ENCODE measurements at places on chromosomes 11 and 22.

DNA sequence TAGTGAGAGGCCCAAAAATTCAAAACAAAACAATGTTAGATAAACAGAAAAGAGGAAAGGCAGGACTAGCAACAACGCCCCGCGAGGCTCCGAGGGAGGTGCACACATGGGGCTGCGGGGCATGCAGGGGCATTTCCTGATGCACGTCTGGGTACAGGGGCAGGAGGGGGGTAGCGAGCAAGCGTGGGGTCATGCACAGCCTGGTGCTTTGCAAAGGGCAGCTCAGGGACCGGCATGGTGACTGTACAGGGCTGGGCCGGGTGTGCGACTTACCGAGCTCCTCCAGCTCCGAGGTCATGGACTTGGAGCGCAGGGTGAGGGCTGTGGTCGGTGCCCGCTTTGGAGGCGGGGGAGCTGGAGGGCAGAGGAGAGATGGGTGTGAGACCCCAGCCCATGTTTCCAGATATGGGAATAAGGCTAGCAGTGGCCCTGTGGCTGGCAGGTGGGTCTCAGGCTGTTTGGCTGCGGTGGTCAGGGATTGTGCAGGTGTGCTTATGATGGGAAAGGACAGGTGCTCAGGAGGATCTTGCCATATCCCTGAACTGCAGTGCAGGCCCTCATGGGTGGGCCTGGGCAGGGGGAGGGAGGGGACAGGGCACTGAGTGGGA lies 103.7 kb downstream of the CTTN start:
- no peak for DNase-seq

- no peak for DNase-seq
These were observed 83.6 kb downstream of the KCNJ1 start for GRCh38 chr11:128783513-128783912.

DNA sequence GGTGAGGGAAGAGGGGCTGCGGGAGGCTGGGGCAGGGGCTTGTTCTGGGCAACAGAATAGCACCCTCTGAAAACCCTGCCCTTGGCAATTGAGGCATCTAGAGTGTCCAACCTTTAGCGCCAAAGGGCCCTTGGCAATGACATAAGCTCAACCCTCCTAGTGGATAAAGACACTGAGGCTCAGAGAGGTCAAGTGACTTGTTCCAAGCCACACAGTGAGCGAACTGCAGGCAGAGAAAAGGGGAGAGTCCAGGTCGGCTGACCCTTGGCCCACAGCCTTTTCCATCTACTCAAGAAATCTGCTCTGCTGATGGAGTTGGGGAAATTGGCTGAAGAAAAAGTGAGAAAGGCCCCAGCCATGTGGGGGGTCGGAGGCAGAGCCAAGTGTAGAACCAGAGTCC lies 2.9 kb downstream of the SEC14L2 start:
- DNase-seq = no peak

- DNase-seq = peak; percentile 35
These were observed 12.8 kb downstream of the PACSIN2 start for GRCh38 chr22:43002202-43002586.

DNA sequence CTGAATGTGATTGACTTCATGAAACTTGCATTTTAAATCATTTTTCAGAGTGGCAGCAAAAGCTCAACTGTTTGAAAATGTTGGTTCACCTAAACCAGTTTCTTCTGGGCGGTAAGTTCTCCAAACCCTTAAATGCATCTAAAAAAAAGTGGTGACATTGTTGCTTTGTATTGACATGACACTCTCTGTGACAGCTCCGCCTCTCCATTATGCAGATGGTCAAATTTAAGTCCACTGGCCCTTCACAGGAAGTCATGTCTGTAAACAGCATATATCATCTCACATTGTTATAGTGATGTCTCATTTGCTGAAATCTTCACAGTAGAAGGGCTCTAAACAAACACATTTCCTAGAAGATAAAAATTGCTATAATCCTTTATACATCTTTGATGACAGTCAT lies 150.7 kb downstream of the PGR start:
- DNase-seq = no peak

- DNase-seq = no peak
These were observed 86.2 kb downstream of the TSPAN18 start for GRCh38 chr11:44812971-44813370.

DNA sequence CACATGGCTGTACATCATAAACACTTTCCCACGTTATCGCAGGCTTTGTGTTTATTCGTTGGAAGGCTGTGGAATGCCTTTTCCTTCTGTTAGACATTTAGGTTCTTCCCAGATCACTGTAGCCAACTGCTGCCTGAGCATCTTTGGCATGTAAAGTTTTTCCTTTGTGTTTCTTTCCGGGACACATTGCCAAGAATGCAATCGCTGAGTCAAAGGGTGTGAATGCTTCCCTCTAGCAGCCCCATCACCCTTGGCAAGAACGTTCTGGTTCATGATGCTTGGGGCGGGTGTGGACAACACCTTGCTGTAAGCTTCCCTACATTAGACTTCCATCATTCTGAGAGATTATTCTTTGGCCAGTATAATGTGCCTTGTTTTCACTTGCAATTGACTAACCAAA lies 136.2 kb downstream of the OSBP2 start:
- DNase-seq = no peak

GRCh38 chr11:43508511-43508918 lies 149.8 kb downstream of the TTC17 start:
- no peak for DNase-seq

DNA sequence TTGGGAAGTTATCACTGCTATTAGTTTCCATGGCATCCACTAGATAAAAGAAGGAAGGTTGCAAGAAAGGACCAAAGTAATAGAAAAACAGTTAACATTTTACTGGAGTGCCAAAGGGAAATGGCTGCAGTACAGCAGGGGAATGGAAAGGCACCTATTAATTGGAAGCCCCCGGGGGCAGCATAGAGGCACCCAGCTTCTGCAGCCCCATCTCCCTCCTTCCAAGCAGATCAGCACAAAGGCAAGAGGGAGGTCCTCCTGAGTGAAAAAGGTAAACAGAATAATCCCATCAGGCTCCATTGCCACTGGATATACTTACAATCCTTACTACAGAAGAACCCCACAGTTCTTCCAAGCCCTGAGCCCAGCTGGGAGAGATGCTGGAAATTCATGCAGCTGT lies 887.1 kb downstream of the DLG2 start:
- no peak for DNase-seq

DNA sequence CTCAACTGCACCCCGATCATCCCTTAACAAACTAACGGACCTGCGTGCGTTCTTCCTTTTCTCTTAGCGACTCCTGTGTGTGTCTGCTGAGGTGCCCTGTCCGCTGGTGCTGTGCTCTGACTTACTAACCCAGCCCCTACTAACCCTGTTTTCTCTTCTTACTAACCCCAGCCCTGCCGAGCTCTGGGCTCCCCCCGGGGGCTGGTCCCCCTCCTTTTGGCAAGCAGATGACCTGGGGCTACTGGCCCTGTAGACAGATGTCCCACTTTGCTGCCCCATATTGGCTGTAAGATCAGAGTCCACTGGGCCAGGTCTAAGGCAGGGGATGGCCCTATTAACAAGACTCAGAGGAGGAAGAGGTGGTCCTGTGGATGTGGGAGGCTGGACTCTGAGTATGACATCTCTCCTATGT lies 14.7 kb downstream of the MIAT start:
- no peak for DNase-seq

DNA sequence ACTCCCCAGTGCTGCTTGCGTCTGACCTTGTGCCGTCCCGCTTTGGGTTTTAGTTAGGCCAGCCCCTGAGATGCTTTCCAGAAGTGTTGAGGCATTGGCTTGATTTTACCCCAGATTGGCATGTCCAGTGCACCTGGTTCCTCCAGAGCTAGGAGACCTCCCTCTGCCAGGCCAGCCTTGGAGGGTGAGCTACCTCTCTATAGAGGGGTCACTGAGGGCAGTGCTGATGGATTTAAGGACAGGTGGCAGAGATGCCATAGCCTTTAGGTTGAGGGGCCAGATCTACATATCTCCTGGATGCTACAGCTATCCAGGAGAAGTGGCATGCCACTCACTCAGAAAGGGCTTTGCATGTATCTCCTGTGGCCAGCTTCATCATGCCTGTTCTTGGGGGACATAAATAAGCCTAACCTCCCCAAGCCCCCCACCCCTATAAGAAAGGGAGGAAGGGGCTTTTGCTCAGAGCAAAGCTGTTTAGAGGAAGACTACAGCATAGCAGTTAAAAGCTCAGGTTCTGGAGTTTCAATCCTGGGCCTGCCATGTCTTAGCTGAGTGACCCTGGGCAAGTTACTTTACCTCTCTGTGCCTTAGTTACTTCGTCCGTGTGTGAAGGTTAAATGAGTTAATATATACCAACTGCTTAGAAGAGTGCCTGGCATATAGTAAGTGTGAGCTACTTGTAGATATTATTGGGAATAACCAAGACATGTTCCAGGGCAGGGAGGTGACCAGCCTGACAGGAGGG lies 6.4 kb downstream of the UBE2L3 start:
- no peak for DNase-seq

DNA sequence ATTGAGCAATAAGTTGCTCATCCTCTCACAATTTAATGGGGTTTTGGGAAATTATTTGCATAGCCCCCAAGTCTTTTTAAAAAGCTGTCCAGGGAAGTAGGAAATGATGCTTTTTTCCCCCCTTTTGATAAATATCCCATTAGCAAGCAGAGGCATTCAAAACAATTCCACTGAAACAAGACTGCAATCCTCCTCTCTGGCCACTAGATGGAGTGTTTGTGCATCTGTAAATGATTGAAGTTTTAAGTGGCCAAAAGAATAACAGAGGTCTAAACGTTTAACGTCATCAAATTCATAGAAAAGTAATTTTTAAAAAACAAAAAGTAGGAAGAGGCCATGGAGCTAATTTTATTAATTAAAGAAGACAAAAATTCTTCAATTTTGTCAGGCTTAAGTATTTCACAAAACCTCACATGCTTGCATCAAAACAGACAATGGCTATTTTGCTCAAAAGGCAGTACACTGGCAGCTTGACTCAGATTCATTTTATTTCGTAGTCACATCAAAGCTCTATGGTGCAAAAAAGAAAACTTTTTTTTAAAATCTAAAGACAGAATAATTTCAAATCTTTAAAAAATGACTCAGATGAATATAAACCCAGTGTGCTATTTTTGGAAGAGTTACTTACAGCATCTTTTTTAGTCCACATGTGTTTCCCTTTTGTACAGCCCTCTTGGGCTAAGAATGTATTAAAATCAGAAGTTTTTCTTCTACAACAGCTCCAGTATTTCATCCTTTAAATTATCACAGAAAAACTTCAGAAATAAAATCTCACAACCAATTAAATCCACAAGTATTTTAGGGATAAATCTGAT lies 17.8 kb downstream of the CHORDC1 start:
- peak; percentile 83 for DNase-seq

DNA sequence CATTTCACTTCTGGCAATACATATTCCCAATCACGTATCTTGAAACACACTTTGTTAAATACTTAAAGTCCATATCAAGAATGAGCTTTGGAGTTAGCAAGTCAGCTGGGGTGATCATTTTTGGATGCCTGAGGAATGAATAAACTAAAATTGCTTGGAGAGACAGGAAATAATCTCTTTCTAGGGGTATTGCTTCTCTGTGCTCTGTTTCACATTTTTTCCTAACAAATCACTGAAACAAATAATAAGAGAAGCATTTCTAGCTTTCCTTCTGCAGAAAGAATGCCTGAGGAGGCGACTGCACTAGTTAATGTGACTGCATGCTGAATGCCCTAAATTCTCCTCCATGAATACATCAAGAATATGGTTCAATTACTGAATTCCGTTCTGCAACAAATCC lies 541.4 kb upstream of the CCDC90B start:
- no peak for DNase-seq

DNA sequence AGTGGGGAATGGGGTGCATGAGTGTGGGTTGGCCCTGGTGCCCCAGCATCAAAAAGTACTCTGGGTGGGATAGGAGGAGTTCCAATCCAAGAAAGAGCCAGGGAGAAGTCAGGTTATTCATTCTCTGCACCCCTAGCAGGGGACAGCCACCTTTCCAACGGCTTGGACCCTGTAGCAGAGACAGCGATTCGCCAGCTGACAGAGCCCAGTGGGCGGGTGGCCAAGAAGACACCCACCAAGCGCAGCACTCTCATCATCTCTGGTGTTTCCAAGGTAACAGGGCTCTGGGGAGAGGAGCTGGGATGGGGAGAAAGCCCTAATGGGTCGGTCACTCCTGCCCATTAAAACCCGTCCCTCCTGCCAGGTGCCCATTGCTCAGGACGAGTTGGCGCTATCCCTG lies 6.6 kb downstream of the C2CD2L start:
- DNase-seq = no peak

- DNase-seq = no peak
These were observed 13.9 kb downstream of the ATG16L2 start for GRCh38 chr11:72828081-72828567.

- DNase-seq = no peak
These were observed 741.7 kb downstream of the NELL1 start for GRCh38 chr11:21411104-21411503.

DNA sequence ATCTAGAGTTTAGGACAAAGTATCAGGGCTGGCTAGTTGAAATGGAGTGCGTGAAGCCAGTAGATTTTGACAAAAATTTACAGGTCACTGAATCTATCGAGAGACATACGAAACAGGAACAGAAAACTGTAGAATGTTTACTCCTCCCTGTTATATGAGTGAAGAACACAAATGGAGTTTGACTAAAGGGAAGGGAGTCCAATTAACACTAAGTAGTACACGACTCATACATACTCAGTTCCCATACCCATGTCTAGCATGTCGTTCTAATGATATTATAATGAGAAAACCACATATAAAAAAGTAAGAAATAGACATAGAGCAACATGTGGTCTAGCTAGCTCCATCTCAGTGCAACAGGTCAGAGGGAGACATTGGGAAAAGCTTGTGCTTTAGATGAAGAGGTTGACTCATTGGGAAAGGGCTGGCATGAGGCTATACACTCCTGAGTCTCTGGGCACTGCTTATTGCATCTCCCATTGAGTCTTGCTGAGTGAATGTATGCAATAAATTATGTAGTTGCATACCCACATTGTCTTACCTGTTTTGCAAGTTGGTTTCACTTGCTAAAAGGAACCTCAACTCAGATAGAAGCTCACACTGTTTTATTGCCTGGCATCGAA lies 43.5 kb downstream of the CD44 start:
- no peak for DNase-seq

GRCh38 chr11:86398106-86398505 lies 23.4 kb downstream of the CCDC81 start:
- DNase-seq = no peak

DNA sequence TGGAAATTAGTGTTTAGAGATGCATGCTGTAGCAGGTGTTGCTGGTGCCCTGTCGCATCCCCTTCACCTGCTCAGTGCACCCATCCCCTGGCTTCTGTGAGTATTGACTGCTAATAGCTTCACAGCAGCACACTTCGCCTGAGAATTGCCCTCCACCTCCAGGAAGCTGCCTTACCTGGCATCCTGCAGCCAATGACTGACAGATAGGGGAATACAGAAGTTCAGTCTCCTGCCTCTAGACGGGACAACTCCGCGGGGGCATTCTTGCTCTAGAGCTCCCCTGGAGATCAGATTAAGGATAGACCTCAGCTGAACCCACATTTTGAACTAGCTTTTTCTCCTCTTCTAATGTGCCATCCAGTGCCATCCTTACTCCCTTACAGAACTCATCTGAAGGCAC lies 9.3 kb upstream of the CD3E start:
- no peak for DNase-seq

Measured in Kasumi-1 (cell line).